BE2C (cell line): ENCODE measurements at places on chromosomes 12 and 14.
A peak's percentile ranks its signal among the peaks of the same experiment; 100 is the strongest.

DNA sequence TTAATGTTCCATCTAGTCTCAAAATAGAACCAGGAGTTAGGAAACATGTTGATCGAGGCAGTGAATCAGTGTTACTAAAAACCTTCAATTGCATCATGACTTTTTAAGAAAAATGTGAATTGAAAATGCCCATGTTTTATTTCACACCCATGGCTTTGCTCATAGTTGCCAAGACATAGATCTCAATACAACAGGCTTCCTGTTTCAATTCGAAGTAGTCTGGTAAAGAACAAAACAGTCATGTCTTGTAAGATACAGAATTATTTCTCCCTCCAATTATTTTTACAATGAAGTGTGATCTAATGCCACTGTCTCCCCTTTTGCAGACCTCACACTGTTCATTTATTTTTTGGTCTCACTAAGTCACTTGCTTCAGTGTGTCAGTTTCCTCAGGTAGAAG lies 44.6 kb upstream of the FAR2 start:
- DNase-seq = no peak

- DNase-seq = no peak
Observed at GRCh38 chr14:68074765-68075381, 255.3 kb downstream of the RAD51B start.

DNA sequence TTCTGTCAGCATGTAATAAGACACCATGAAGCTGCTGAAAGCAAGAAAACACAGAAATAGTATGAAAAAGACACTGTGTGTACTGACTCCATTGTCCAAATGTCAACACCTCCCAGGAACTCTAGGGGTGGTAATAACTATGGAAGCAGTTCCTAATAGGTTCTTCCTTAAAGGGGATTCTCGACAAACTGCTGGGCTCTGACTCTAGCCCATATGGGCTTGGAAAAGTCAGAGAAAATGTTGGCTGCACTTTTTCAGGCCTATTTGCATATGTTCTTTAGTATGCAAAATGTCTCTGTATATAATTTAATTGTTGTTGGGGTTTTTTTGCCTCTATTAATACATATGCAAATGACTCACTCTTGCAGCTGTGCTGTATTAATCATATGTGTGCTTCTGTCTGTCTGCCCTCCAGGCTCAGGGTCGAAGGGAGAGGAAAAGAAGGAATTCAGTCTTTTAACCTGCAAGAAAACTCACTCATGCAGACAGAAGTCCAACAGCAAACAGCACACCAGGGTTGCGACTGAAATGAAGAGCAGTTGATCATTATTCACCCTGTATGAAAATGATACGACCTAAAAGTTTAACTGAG lies 317.6 kb downstream of the SOX5 start:
- no peak for DNase-seq

- DNase-seq = no peak
Observed at GRCh38 chr12:85441741-85442140, 161.7 kb downstream of the ALX1 start.

DNA sequence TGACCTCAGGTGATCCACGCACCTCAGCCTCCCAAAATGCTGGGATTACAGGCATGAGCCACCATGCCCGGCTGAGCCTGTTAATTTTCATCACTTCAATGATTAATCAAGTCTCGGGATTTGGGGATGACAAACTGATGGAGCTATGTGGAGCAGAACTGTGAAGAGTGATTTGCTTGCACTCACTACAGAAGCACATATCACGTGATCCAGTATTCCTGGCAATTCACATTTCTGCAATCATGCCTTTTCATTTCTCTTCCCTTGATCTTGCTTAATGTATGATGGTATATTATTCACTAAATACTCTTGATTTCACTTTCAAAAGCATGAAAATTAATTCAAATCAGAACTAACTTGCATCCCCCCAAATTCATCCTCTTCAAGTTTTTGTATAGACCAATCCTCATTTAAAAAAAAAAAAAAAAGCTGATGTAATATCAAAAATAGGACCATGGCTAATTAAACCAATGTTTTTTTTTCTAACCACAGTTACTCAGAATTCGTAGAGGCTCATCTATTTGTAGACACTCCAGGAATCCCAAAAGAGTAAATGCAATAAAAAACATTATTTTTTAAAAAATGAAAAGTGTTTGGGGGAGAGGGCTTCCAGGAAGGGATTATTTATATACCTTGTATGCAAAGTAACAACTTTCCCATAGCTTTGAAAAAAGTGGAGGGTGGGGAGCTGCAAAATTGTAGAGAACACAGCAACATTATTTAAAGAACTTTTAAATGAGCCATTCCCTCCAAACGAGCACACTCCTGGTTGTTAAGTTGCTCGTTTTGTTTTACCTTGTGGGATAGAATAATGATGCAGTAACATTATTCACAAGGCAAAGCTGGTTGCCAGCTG lies 7.0 kb upstream of the ATXN2 start:
- no peak for DNase-seq

DNA sequence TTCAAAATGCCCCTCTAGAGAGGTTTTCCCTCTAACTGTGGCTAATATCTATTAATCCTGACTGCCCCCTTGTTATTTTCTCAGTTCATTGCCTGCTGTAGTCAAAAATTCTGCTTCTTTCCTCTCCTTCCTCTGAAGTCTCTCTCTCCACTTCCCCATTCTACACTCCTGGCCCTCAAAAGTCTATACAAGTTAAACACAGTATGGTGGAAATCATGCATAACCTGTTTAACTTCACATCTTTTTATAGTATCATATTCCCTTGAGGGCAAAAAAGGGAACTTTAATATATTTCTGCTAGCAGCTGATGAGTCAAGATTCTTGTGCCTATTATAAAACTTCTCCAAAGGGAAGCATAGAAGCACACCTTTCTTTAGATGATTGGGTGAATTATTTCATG lies 16.7 kb downstream of the GRIP1 start:
- DNase-seq = no peak

DNA sequence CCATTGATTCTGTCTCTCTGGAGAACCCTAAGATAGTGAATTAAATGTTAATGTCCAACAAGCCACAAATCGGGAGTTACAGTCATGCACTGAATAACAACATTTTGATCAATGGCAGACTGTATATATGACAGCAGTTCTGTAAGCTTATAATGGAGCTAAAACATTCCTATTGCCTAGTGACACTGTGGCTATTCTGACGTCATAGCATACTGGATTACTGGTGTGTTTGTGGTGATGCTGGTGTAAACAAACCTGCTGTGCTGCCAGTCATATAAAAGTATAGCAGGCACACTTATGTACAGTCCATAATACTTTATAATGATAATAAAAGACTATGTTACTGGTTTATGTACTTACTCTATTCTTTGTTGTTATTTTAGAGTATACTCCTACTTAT lies 56.7 kb upstream of the BICD1 start:
- DNase-seq = no peak

GRCh38 chr14:50303744-50304471 lies 8.1 kb downstream of the L2HGDH start:
- peak; percentile 26 for DNase-seq

DNA sequence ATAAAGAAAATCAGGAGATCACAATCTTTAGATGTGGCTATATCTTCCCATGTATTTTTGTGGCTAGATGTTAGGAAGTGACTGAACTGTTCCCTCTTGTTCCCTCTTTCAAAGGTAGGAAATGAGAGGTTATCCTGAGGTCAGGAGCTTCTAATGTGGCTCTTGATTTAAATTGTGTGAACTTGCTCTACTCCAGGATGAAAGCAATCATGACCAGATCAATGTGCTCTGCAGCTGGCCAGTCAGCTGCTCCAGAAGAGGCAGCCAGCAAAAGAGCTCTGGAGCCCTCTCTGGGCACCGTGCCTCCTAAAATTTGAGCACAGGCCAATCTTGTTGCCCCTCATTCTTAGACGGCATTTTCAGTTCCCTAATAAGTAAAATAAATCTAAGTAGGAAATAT lies 32.0 kb downstream of the CDK17 start:
- DNase-seq = peak; percentile 22

DNA sequence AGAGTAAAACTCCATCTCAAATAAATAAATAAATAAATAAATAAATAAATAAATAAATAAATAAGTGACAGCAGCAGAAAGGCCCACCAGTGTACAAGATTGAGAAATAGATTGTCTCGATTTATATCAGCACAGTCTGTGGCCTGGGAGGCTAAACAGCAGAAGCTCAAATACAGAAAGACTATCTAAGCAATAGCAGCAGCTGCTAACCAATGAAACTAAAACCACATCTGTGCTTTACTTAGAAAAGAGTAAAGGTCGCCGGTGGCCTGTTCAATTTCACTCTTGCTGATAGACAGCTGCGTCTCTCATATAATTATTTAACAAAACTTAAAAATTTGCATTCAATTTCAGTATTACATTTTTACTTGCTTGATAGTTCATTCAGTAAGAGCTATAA lies 325.7 kb downstream of the CEP128 start:
- DNase-seq = no peak

- no peak for DNase-seq
Observed at GRCh38 chr12:50988871-50989270, 36.5 kb downstream of the HIGD1C start.

GRCh38 chr14:69620211-69620611 lies 8.8 kb downstream of the SUSD6 start:
- no peak for DNase-seq

DNA sequence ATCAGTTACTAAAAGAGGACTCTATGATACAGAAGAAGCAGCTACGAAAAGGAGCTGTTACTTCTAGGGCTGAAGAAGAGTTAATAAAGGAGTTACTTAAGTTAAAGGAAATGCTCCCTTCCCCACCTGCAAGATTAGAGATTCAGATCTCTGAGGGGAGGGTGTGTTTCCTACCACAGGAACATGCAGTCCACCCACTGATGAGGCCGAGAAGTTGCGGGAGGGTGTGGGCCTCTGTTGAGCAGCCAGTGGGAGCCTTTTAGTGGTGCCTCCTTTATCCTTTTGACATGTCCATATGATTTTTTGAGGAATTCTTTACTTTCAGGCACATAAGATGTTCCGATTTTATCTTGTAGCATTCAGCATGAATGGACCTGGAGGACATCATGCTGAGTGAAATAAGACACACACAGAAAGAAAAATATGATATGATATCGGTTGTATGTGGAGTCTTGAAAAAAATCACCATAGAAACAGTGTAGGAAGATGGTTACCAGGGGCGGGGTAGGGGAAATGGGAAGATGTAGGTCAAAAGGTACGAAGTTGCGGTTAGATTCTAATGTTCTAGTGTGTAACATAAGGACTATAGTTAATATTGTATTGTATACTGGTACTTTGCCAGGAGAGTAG lies 4.4 kb upstream of the M6PR start:
- no peak for DNase-seq

- DNase-seq = no peak
Observed at GRCh38 chr12:45290216-45290605, 74.3 kb downstream of the ANO6 start.

DNA sequence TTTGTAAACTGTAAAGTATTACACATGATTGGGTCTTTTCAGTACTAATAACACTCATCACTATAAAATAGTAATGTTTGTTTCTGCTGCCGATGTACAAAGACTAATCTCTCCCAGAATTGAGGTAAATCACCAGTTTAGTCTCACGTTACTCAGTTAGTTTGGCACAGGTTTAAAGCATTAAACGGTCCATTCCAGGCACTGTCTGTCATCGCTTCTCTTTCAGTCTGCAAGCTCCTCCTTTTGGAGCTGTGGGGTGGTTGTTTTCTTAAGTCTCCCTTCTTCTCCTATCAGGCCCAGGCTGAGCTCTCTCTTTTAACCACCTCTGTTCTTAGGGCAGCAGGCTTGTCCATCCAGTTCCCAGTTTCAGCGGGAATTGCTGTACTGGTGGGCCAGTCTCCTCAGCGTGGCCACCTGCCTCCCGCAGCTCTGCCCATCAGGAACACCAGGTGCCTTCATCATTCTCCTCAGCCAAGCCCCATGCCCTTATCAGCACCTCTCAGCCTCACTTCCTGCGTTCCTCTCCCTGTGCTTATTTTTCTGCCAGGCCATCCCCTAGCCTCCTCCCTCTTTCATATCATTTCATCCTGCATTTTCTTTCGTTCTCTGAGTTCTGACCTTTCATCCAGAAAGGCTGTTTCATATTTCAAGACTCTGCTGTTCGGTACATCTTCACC lies 149.0 kb downstream of the TGFB3 start:
- DNase-seq = peak; percentile 12

GRCh38 chr12:108505129-108505528 lies 9.9 kb upstream of the FICD start:
- peak; percentile 60 for DNase-seq

DNA sequence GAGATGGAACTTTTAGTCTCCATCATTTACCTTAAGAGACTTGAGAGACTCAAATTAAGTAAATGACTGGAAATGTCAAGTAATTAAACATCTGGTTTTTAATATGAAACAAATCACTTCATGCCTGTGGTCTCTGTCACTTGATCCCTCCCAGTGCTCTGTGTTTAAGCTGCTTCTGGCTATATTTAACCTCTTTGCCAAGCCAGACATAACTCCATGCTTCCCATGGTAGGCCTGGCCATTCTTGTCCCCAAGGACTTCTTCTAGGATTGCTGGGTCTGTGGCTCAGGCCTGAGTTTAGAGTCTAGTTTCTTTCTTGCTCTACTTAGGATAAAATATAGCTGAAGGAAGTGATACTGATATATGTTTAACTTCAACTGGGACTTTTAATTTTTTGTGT lies 1013.6 kb downstream of the FLRT2 start:
- peak; percentile 44 for DNase-seq

DNA sequence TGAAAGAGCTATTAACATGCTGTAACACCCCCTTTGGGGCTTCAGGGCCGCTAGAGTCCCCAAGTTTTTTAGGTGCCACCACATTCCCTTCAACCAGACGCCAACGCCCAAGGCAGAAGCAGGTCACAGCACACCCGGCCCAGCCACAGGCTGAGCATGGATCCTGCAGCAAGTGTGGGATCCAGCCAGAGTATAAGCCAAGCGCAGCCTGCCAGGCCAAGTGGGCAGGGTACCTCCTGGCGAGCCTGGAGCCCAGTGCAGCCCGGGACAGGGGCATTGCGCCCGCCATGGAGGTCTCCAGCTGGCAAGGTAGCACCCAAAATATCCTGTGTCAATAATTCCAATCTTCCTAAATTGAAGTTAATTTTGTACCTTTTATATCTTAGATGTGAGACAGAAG lies 55.5 kb downstream of the EML5 start:
- DNase-seq = no peak

DNA sequence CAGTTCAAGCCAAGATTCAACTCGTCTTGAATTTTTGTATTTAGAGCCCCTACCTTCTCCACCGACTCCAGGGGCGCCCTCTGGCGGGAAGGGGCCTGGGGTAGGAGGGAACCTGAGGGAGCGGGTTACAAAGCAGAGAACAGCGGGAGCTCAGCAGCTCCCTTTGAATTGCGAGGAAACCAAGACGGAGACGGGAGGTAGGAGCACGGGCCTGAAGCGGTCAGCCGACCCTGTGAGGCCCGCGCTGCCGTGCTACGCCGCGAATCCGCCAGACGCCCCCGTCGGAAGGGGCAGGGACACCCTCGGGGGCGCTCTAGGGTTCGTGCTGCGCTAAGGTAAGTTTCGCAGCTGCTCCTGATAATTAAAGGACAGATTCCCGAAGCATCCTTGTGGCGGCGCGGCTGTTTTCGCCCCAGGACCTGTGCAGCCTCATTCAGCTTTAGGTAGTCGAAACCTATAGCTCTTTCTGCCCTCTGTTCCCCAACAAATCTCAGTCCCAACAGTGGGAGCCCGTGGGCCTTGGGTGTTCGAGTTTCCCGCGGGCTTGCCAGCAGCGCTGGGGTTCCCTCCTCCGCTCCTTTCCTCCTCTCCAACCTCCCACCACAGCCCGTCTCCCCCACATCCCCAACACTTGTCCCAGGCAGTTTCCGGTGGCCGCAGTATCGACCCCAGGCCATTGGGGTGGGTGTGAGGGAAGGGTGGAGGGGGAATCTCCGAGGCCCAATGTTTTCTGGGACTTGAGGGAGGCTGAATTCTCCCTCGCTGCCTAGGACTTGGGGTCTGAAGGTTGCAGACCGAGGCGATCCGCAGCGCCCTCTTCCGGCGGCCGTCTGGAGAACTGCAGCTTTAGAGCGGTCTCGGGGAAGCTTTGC lies 5.1 kb upstream of the NKX2-1 start:
- peak; percentile 57 for DNase-seq
